ENCODE measurements at places on chromosomes 5 and 9.

- peak; percentile 35 for DNase-seq
These were observed 12.6 kb downstream of the DNM1 start for GRCh38 chr9:128215491-128216409.

- DNase-seq = no peak
These were observed 16.5 kb downstream of the SPACA9 start for GRCh38 chr9:132894862-132895835.

- no peak for DNase-seq
These were observed 175.1 kb upstream of the OTULINL start for GRCh38 chr5:14406554-14406849.

DNA sequence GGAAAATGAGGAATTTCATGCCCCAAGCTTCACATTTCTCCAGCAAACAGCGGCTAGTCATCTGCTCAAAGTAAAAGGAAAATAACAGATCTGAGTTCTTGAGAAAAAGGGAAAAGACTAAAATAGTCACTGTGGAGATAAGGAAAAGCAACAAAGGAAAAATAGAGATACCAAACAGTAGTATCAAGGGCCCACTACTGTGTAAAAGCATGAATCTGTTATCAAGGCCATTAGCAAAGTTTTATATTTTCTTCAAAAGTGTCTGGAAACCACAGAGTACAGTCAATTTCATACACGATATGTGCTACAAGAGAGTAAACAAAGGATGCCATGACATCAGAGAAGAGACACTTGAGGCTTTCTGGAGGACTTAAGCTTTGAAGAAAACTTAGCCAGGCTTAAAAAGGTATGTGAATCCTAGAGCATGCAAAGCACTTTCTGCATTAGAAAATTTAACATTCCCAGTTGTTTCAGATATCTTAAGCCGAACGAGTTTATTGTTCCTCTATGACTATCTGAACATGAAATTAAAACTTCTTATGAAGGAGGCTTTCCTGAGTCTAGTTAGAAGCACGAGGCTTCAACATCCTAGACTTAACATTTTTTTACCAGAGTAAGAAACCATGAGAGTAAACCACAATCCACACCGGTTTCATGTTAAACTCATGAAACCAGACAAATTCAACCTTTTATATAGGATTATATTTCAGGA, 1.2 kb downstream of the TTC33 start:
- DNase-seq = no peak

DNA sequence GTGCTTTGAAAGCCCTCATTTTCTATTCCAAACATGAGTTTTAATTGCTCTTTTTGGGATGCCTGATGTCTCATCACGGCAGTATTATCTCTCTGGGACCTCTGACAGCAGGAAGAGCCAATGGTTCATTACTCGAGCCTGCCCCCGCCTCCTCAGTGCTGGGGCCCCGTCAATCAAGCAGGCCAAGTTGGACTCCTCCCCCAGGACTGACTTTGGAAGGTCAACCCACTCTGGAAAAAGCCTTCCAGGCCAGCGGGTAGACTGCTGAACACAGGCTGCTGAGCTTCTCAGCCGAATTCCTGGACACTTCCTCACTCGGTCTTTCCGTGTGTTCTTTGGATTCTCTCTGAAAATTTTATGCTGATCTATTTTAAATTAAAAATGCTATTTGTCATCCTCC, 9.5 kb upstream of the BARHL1 start:
- no peak for DNase-seq

DNA sequence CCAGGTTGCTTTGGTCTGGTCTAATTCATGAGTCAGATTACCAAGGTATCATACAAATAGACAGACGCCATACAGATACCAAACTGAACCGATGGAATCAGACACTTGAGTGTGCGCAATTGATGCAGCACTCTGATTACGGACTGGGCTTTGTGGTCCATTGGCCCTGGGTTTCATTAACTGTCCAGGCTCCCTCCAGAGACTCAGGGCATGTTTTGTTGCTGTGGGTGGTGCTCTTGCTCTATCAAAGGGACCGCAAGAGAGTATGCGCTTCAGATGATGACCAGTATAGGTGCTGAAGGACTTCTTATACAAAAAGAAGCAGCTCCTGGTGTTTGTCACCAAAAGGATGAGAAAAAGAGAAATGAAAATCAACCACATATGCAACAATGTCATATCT, 36.9 kb upstream of the ANKRD55 start:
- peak; percentile 40 for DNase-seq

DNA sequence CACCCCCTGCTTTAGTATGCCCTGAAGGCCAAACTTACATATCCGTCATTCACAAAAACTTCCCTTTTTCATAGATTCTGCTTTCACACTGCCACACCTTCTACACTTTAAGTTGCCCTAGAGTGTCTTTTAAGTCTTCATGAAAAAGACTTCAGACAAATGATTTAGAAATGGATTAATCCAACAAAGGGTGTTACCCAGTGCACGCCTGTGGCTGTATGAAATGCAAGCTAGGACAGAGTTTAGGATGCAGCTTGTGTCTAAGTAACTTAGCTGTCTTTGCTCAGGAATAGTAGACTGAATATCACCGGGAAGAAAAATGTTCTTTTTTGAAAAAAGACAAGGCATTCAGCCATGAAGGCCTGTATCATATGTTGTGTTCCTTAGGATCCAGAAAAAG, 210.0 kb downstream of the MPDZ start:
- DNase-seq = no peak

All from spinal cord (tissue), 10 donors.